Mammary epithelial cell (primary cell): ENCODE measurements at places on chromosomes 5 and 9. TPM values are rescaled to one million over a fixed set of nuclear protein-coding genes. Genes with fewer than 3 reads are reported as not detected.

SLC4A9 gene
- under 0.01 TPM for total RNA-seq

PTPRD gene
- 0.27 and 0.33 TPM in 2 replicates for total RNA-seq

NMUR2 gene
- not detected in 2 replicates for total RNA-seq

TGFBI gene
- 77.3 TPM for total RNA-seq
